Thoracic aorta (tissue), 2 donors: ENCODE measurements at places on chromosomes 2 and 18.

- no peak for DNase-seq
These were observed 97.7 kb downstream of the DPP4 start for GRCh38 chr2:161976295-161976694.

- no peak for DNase-seq
These were observed 104.5 kb downstream of the ZNF516 start for GRCh38 chr18:76390452-76391035.

DNA sequence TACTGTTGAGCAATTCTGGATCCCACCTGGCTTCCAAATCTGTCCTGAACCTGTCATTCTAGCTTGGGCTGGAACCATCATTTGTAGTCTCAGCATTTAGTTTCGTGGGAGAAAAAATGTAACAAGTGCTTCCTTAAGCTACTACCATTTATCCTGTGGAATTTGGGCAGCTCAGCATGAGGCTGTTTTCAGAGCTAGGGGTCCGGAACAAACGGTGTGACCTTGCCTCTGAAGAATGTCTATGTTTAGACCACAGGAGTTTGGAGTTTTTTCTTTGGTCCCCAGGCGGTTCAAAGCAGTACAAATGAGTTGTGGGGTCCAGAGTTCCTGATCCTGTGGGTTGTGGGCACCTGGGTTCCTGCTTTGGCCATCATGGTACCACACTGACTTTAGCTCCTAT, 59.1 kb upstream of the TMEM178A start:
- no peak for DNase-seq

- DNase-seq = no peak
These were observed 572 bp downstream of the RPS27A start for GRCh38 chr2:55232863-55233657.

GRCh38 chr2:26290001-26290400, 45.3 kb downstream of the HADHB start:
- DNase-seq = no peak

- DNase-seq = no peak
These were observed 15.2 kb downstream of the GALNT3 start for GRCh38 chr2:165778653-165779451.

GRCh38 chr2:2564300-2565078, 233.4 kb upstream of the MYT1L start:
- DNase-seq = no peak

GRCh38 chr18:8003878-8004675, 437.0 kb downstream of the PTPRM start:
- DNase-seq = no peak

DNA sequence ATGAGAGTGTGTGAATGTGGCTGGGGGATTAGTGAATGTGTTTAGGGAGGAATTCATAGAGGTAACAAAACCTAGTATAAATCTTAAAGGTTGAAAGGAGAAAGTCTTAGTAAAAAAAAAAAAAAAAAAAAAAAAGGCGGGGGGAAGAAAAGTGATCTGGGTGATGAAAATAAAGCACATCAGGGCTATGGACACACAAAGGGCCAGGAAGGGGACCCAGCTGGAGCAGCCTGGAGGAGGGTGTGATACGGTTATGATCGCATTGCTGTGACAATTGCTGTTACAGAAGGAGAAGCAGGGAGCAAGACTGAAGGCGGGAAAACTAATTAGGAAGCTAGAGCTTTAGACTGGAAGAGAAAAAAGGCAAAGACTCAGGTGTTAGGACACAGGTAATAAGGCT, 85.4 kb downstream of the DLGAP1 start:
- no peak for DNase-seq

- no peak for DNase-seq
These were observed 89.3 kb downstream of the MBD2 start for GRCh38 chr18:54135216-54135615.

DNA sequence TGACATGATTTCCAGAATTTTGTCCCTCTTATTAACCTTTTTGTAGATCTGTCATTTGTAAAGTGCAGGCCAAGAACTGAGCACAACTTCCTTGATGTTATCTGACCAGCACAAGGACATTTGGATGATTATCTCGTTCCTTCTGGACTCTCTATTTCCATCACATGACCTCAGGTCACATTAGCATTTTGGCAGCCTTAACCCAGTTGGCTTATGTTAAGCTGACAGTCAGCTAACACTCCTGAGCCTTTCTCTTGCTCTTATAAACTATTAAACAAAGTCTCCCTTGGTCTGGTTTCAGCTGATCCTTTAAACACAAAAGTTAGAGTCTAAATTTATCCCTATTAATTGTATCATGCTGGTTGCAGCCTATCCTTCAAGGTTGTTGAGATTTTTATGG, 167.2 kb upstream of the RBBP8 start:
- no peak for DNase-seq
